ENCODE measurements at places on chromosomes 3 and 15.

DNA sequence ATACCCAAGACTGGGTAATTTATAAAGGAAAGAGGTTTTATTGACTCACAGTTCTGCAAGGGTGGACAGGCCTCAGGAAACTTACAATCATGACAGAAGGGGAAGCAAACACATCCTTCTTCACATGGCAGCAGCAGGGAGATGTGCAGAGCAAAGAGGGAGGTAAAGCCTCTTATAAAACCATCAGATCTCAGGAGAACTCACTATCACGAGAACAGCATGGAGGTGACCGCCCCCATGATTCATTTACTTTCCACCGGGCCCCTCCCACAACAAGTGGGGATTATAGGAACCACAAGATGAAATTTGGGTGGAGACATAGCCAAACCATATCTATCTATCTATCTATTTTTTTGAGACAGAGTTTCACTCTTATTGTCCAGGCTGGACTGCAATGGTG is 5.4 kb downstream of the GDPGP1 start:
- DNase-seq = peak; percentile 54

DNA sequence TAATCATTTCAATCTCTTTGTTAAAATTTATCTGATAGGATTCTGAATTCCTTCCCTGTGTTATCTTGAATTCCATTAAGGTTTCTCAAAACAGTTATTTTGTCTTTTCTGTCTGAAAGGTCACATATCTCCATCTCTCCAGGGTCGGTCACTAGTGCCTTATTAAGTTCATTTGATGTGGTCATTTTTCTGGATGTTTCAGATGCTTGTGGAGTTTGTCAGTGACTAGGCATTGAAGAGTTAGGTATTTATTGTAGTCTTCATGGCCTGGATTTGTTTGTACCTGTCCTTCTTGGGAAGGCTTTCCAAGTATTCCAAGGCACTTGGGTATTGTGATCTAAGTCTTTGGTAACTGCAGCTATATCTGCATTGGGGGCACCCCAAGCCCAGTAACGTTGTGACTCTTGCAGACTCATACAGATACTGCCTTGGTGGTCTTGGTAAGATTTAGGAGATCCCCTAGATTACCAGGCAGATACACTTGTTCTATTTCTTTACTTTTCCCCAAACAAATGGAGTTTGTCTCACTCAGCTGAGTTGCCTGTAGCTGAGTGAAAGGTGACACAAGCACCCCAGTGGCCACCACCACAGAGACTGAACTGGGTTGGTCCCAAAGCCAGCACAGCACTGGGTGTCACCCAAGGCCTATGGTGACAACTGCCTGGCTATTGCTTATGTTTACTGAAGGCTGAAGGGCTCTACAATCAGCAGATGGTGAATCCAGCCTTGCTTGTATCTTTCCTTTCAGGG is 18.9 kb upstream of the SLC27A2 start:
- DNase-seq = peak; percentile 89

GRCh38 chr3:133463347-133463860 is 63.5 kb downstream of the BFSP2 start:
- DNase-seq = no peak

DNA sequence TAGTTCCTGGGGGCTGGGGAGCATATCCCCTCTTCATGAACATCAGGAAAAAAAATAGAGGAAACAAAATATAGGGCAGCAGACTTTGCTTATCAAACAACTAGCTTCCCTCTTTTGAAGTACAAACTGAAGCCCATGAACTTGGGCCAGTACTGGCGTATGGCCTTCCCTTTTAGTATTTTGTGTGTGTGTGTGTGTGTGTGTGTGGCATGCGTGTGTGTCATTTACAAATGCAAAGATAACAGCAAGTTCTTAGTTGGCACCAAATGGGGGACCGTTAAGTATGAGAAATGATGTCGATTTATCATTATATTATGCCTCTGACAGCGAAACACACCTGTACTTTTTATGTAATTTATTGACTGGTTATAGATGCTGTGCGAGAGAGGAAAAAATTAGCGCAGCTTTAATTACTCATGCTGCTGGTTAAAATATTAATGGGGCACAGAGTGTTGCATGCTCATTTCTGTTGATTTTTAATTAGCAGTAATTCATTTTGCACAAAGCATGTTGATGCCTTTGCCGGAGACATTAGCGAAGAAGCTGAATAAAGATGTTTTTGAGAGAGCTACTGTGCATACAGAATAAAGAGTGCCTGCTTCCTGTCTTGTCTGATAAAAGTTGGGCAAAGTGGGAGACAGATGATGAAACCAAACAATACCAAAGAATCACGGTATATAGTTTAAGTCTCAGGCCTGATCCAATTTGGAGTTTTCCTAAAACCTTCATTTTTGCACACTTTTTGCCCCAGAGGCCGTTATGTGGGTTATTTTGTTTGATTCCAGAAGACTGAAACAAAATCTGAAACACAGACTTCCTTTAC is 297.1 kb downstream of the SATB1 start:
- no peak for DNase-seq

DNA sequence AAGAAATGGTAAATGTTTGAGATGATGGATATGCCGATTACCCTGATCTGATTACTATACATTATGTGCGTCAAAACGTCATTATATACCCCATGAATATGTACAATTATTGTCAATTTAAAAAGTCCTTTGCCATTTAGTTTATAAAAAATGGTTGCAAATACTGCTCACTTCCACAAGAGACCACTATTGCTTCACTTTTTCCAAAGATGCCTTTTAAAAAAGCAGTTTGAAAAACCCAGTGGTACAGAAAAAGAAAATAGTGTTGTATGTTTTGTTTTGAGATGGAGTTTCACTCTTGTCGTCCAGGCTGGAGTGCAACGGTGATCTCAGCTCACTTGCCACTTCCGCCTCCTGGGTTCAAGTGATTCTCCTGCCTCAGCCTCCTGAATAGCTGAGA is 39.3 kb downstream of the EDEM1 start:
- DNase-seq = peak; percentile 16

DNA sequence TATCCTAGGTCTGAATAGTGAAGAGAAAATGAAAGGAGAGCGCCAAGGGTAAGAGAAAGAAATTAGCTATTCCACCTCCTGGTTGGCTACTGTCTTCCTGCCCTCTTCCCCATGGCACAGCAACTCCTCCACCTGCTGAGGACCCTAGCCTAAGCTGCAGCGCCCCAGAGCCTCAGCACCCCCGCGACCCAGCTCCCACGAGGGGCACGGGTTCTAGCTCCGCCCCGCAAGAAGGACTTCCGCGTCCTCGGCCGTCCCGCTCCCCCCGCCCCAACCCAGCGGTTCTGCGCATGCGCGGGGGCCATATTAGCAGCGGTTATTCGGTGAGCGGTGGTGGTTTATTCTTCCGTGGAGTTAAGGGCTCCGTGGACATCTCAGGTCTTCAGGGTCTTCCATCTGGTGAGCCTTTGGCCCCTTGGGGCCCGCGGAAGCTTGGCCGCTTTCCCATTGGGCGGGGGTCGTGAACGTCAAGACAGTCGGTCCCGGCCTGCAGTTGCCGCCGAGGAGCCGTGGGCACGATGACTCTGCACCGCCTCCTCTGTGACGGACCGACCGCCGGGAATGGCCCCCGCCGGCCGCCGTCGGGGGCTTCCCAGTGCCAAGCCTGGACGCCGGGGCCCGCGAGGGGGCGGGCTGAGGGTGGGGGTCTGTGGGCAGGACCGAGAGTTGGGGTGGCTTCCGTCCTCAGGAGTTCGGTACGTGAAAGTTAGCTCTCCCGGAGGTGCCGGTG is at the start of gene PSMA4:
TSS of gene PSMA4 (plus strand) at position 304 of the 730 bp plus-strand sequence. CDS start 1,484 bp downstream, outside the sequence.
- DNase-seq = peak; percentile 70

GRCh38 chr3:64895106-64895990 is 207.5 kb upstream of the ADAMTS9 start:
- no peak for DNase-seq

DNA sequence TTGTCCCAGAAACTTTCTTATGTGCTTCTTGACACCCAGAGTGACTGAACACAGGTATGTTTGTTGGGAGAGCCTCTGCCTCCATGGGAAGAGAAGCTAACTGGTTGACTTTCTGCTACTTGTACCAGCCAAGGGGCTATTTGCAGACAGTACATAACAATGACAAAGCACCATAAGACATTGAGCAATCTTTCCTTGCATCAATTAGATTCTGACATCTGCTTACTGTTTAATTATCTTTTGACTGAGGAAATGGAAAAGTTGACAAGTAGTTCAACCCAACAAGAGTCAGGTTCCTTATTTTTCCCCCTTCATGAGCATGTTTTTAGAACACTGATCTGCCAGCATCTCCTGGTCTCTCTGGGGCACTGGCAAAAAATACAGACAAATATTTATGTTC is 157.7 kb downstream of the RPLP1 start:
- DNase-seq = no peak

DNA sequence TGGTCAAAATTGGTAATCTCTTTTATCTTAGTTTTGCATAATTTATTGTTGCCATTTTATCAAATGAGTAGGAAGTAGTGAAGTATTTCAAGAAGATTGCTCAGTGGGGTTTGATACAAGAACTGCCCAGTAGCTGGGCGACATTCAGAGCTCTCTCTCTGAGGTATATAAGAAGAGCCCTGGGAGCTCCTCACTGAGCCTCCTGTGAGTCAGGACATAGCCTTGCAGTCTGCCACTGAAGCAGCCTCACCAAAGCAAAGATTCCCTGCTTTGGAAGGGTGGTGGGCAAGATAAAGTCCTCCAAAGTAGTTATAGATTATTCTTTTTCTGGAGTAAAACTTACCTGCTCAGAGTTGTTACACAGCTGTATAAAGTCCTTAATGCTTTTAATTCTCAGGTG is 26.1 kb downstream of the SKIL start:
- no peak for DNase-seq

DNA sequence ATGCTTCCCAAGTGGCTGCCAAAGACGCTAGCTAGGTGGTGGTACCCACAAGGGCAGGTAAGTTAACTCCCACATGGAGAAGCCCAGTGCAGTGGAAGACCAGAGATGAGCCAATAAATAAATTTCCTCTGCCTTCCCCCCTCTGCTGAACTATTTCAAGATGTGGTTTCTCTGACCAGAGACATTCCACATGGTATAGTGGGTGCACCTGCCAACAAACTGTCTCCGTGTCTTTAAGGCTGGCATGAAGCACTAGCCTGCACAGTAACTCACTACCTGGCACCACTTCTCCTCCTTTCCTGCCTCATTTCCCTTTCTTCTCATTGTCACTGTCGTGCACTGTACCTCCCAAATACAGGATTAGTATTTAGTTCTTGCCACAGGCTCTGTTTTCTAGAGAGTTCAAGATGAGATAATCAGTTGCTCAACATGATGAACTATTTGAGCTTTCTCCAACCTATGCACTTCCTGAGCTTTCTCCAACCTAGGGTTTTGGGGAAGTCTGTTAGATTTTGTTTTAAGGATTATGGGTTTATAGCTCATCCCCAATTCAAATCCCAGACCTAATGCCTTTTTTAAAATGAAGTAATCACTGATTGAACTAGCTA is 8.4 kb upstream of the CRTAP start:
- DNase-seq = no peak

GRCh38 chr15:38690719-38691332 is 126.2 kb upstream of the RASGRP1 start:
- DNase-seq = peak; percentile 61

GRCh38 chr15:35872577-35872976 is 326.6 kb upstream of the DPH6 start:
- no peak for DNase-seq

GRCh38 chr3:140166861-140167599 is 232.0 kb downstream of the CLSTN2 start:
- DNase-seq = no peak

- DNase-seq = no peak
Observed at GRCh38 chr15:92763459-92763858, 107.9 kb upstream of the FAM174B start.
